Eye (tissue), 1 donor: ENCODE measurements at places on chromosomes 1 and 21.
A peak's percentile ranks its signal among the peaks of the same experiment; 100 is the strongest.

- peak; percentile 46 for DNase-seq
These were observed 599.4 kb downstream of the LTN1 start for GRCh38 chr21:28393279-28393678.

DNA sequence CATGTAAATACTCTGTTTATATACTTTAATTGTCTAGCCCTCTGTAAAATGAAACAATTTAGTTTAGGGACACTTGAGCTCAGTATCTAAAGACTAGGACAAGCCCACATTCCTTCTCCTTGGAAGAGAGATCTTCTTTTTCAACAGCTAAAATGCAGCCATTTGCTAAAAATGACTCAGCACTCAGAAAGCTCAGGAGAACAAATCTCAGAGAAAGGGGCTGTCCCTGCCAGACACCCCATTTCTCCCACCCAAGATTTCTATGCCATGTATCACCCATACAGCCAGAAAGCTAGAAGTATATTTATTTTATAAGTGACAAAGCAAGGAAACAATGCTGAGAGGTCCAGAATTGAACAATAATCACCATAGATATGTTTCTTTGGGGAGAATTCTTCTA, 23.2 kb upstream of the PRDX6 start:
- DNase-seq: no peak

GRCh38 chr1:233010146-233010545, 59.7 kb downstream of the NTPCR start:
- no peak for DNase-seq

DNA sequence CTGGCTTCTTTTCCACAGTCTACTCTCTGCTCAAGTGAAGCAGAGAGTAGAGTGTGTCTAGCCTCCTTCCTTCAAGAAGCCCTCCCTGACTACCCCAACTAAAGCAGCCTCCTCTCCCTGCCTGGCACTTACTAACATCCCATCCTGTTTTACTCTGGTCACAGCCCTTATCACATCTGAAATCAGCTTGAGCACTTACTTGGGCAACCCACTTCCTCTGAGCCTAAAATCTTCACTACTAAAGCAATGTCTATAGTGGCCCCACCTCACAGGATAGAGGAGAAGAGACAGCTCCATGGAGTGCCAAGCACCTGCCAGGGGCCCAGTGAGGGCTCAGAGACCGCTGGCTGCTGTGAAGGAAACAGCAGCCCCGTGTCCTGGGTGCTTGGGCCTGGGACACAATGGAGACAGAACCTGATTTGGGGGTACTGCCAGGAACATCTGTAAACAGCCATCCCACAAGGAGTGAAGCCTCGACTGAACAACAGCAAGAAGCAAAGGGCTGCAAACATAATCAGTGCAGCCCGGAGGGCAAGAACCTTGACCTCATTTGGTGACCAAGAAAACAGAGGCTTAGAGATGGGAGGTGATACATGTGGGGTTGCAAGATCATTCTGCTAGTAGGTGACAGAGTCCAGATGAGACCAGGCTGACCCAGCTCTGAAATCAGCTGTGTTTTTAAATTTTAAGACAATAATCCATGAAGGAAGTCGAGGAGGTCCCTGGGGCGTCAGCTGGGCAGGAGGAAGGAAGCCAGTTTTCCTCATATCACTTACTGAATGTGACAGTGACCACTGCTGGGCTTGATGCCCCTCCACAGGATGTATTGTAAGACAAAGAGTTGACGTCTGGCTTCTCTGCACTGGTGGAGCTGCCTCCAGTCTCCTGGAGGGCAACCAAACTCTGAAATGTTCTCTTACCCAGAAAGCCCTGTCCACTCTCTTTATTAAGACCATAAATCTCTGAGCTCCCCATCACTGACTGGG, 710.6 kb downstream of the MATN1 start:
- DNase-seq: no peak

DNA sequence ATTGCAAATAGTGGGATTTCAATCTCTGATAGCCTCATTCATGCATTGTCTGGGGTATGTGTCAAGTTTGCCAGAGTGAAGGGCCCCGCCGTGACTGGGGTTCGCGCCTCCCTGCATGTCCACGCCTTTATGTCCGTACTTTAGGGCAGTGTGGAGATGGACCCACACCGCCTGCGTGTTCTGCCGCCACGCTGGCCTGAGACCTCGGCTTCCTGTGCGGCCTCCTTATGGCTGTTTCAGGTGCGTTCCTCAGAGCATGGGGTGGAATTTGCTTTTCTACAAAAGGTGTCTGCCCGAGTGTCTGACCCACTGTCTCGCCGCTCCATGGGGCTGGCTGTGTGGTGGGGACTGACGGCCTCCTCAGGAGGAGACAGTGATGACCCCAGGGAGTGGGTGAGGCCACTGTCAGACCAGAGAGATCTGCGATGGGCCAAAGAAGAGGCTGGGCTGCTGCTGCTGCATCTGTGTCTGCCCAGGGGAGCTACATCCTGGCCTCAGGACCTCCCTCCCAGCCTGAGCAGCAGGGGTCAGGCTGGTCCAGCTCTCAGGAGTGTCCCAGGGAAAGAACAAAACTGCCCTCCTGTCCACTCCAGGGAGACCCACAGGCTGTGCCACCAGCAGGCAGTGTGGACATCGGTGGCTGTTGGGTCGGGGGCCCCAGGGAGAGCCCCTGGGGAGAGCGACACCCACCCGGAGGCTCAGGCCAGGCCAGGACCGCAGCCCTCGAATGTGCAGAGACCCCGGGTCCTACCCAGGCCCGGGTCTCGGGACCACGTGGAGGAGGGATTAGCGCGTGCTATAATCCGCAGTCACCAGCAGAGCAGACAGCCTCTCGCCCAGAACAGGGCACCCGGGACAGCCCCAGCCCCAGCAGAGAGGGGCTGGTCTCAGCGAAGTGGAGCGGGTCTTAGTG, 9.8 kb upstream of the SLC19A1 start:
- no peak for DNase-seq

GRCh38 chr21:15992171-15992570, 262.4 kb downstream of the USP25 start:
- DNase-seq: no peak

DNA sequence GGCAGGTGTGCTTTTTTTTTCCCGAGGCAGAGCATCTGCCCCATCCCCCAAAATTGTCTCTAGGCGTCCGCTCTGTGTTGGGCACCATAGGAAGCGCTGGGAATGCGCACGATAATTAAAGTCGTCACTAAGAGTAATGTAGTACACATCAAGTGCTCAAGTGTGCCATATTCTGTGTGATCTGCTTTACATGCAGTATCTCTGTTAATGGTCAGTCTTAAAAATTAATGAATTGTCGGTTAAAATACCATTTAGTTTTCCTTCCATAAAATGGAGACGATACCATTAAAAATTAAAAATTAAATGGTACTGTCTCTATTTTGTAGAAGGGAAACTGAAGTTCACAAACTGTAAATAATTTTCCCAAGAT, 544 bp upstream of the CCT8 start:
- no peak for DNase-seq

GRCh38 chr1:223712850-223713474, 623 bp downstream of the CAPN2 start:
- peak; percentile 79 for DNase-seq

GRCh38 chr1:98653123-98653522, 8.4 kb upstream of the SNX7 start:
- no peak for DNase-seq

GRCh38 chr1:153535242-153536011, at the start of gene S100A6:
Gene S100A6, minus strand, starts transcription at chr1:153535991. Its CDS starts 652 bp downstream, at chr1:153535339.
- no peak for DNase-seq

GRCh38 chr1:160800645-160801408, 4.9 kb downstream of the LY9 start:
- no peak for DNase-seq

GRCh38 chr1:228998179-228998578, 262.9 kb downstream of the RHOU start:
- no peak for DNase-seq

DNA sequence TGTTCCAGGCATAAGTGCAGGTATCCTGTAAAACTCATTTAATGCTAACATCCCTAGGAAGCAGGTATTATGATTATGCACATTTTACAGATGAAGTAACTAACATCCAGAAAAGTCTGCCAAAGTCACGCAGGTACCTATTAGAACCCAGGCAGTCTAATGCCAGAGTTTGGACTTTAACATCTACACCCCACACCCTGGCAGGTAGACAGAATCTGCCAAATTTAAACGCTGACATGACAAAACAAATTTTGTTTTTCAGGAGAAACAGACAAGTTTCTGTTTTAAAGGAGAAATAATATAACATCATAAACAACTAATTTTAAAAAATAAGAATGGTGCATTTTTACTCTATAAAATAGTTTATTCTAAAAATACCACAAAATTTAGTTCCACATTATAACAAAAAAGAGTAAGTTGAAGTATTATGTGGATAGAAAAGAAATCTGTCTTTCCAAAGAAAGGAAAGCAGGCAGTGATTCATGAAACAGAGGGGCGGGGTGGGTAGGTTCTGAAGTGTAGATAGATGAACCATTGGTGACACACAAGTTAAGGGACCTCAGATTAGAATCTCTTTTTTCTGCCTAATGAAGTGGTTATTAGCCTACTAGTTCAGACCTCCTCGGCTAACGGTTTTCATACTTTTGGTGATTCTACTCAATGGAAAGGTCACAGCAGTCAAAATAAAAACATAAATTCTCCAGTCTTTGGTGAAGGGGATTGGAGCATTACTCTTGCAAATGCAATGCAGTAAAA, 1.7 kb downstream of the ASPM start:
- peak; percentile 29 for DNase-seq

DNA sequence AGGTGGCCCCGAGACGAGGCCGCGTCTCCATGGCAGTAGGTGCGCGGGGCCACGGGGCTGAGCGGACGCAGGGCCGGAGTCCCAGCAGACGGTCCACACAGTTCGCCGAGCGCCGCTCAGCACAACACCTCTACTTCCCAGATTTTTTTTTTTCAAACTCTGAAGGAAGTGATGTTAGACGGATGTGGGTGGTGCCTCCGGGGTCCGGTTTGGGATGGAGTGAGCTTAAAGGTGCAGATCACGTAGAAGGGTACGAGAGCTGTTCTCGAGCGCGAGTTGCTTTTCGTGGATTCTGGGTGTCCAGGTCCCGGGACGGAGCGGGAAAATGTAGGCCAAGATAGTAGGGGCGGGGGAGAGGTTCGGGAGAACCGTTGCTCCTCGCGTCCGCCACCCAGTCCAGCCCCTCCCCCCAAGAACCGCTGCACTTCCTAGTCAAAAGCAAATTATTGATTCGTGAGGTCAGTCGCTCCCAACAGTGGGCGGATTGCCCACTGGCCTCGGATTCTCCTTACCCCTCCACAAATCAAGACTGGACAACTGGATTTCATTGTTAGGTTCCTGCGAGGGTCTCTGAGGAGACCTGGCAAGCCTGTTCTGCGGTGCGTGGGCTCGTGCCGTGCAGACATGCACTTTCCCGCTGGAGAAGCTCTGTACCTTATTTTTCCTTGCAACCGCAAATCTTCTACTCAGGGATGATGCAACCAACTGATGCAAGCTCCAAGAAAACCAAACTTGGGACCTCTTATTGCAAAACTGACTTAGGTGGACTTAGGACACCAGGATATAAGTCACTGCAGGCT, at the start of gene TXNDC12:
Gene TXNDC12, minus strand, starts transcription at position 126 of the 800 bp plus-strand sequence. Its CDS starts 95 bp downstream, at position 31.
- DNase-seq: peak; percentile 95

GRCh38 chr1:91054780-91055481, 33.1 kb upstream of the ZNF644 start:
- no peak for DNase-seq

GRCh38 chr1:224703702-224704101, 87.6 kb downstream of the CNIH3 start:
- DNase-seq: no peak

DNA sequence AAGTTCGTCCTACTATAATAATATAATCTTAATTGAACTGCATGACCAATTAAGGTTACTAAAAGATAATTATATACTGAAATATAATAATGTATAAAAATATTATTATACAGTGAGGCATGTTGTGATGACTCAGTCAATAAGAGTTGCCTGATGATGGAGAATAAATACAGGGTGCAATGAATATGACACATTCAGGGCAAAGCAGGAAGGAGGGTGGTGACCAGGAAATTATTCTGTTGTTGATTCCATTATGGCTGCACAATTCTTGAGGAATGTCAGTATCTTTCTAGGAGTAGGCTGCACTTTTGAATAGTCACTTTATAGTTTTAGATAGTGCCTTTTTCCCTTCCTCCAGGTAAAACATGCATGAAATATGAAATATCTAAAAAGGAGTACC, 46.4 kb upstream of the RGS21 start:
- no peak for DNase-seq

DNA sequence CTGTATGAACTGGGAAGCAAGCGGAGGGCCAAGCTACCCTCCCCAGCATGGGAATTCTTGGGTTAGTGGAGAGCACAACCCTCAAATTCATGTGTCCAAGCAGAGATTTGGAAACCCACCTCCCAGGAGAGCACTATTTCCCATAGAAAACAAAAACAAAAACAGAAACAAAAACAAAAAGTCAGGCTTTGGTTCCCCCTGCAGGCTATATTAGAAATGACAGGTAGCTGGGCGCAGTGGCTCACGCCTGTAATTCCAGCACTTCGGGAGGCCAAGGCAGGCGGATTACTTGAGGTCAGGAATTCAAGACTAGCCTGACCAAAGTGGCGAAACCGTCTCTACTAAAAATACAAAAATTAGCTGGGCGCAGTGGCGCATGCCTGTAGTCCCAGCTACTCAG, 10.8 kb downstream of the MINDY1 start:
- DNase-seq: peak; percentile 70

GRCh38 chr1:36211841-36212240, 12.4 kb upstream of the THRAP3 start:
- no peak for DNase-seq

DNA sequence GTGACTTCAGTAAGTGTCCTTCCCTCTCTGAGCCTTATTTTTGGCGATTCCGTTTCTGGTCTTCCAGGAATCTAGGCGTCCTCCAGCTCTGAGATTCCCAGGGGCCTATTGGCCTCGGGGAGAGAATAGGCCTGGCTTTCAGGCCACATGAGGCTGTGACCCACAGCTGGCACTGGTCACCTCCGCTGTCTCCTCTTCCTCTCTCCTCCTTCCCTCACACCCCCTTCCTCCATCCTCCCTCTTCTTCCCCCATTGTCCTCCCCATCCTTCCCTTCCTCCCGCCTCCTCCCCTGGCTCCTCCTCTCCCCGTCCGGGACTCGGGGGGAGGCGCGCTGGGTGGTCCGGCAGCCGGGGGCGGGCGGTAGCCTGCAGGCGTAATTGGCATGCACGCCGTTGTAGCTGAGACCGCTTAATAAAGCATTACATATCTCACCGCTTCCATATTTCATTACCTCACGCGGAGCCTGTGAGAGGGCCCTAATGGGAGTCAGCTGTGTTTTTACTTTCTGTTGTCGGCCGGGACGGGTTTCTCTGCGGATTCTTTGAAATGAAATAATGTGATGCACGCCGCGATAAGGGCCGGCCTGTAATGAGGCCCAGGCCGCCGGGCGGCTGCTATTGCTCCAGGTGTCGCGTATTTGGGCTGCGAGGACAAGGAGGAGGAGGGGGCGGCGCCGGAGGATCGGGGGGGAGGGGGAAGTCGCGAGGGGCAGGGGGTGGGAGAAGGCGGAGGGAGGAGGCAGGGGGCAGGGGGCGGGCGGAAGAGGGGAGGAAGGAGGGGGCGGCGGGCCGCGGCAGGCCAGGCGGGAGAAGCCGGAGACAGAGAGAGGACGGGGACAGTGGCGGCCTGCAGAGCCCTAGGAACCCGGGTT, 95.3 kb downstream of the FOXD2 start:
- DNase-seq: peak; percentile 95

GRCh38 chr1:228362884-228363450, 43.7 kb downstream of the TRIM11 start:
- DNase-seq: no peak

GRCh38 chr1:169866577-169866976, 27.1 kb downstream of the SCYL3 start:
- DNase-seq: no peak

GRCh38 chr1:169047074-169047473, 59.4 kb upstream of the ATP1B1 start:
- no peak for DNase-seq

- no peak for DNase-seq
These were observed 265.6 kb downstream of the TNR start for GRCh38 chr1:175477786-175478185.

- DNase-seq: no peak
These were observed 69.3 kb downstream of the ELAVL4 start for GRCh38 chr1:50177994-50178393.
